ENCODE measurements at places on chromosomes 4 and X.
A peak's percentile ranks its signal among the peaks of the same experiment; 100 is the strongest.

- DNase-seq, result no peak
Measured at GRCh38 chrX:154024271-154024670, 4.6 kb upstream of the IRAK1 start.

GRCh38 chr4:146495269-146495668 is 26.5 kb downstream of the SLC10A7 start:
- DNase-seq, result peak; percentile 9

DNA sequence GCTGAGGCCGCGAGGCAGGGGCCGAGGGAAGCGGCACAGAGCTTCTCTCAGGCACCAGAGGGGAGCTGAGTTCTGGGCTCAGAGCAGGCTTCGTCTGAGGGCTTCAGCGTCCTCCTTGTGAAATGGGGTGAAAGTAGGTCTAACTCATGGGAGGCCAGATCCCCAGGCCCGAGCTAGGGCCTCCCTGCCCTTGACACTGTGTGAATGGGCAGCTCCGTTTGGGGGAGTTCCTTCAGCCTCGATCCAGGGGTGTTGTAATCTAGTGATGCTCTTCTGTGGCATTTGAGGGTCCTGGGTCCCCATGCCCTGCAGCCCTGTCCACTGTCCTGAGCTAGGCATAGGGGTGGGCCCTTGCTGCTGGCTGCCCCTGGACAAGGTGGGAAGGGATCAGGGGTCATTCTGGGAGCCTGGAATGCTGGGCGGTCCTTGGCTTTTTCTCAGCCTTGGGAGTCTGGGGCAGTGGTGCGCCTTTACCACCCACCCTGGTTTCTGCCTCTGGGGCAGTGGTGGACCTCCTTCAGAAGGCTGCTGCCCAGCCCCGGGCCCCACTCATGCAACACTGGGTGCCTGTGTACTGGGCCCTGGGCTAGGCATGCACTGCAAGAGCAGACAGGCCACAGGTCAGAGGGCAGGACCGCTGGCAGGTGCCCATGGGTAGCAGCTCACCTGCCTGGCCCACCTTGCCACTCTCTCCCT is 4.1 kb downstream of the SH3BP2 start:
- DNase-seq, result no peak

DNA sequence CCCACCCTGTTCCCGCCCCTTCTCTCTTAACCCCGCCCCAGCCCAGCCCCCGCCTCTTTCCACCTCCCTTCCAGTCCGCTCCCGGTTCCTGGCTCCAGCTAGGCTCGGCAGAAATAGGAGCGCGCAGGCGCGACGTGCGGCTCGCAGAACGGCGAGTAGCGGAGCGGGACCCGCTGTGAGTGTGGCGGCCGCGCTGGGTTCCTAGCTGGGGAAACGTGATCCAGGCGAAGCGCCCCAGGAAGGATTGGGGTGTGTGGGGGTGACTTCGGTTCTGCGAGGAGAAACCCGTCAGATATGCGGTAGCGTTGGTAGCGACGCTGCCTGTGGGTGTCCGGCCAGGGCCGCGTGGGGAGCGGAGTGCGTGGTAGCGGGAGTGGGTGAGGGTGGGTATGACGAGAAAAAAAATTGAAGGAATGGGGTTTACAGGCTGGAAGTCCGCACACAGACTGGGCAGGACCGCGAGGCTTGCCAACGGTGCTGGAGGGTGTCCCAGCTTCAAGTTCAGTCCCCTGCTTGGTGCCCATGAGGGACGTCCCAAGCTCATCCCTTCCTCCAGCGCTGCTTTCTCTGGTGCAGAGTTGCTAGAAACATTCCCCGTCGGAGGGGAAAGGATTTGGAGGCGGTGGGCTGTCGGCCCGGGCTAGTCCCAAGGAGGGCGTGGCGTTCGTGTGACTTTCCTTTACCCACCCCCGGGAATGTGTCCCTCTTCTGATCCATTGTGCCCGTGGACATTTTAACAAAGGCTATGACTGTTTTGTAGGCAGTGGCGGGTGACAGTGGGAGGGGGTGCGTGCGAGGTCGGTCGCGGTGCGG is at the start of gene PRRG1:
TSS of gene PRRG1 (plus strand) at position 144 of the 813 bp plus-strand sequence. CDS start 56,886 bp downstream, outside the sequence.
- peak; percentile 85 for DNase-seq

DNA sequence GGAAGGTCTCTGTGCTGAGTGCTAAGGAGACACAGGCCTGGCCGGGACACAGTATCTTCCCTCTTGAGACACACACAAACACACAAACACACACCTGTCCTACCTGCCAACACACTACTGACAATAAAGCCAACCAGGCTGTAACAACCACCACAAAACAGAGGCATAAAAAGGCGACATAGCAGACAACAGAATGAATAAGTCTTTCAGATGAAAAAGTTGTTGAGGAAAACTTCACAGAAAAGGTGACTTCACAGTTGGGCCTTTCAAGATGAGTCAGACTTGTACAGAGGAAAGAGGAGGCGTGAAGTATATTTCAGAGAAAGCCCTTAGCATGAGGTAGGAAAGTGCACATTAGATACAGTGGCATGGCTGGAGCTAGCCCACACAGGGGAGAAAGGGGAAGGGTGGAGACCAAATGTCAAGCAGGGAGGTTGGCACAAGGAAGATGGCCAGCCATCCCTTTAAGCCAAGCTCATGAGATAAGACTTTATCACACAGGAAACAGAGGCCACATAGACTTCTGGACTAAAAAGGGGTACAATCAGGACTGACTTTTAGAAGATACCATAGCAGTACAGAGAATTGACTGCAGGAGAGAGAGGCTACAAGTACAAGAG is 54.0 kb downstream of the SLC9A7 start:
- no peak for DNase-seq

DNA sequence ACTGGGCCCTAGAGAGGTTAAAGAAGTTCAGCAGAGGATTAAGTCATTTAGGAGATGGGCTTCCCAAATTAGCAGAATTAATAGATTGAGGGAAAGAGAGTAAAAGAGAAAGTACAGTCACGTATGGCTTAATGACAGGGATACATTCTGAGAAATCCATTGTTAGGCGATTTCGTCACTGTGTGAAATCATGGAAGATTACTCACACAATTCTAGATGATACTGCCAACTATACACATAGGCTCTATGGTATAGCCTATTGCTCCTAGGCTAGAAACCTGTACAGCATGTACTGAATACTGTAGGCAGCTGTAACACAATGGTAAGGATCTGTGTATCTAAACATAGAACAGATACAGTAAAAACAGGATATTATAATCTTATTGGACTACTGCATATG is 180.6 kb downstream of the RNF150 start:
- peak; percentile 79 for DNase-seq

DNA sequence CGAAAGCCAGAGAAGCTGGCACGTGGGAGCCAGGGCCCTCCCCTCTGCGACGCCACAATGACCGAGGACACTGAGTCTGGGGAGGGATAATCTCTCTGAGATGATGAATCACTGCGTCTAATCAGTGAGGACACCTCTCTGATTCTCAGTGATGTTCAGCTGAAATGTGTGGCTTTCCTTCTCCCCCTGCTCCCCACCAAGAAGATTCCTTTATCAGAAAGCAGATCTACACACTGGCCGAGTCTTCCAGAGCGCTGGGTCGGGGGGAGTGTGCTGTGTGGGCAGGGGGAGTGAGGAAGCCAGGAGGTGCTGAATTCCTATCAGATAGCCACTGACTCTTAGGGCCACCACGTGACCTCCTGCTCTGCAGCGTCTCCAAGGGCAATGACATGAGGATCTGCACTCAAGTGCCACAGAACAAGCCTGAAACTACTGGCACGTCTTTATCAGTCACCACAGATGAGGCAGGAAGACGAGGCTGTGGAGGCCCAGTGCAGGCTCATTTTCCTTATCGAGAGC is 89.2 kb downstream of the GATB start:
- DNase-seq, result no peak

DNA sequence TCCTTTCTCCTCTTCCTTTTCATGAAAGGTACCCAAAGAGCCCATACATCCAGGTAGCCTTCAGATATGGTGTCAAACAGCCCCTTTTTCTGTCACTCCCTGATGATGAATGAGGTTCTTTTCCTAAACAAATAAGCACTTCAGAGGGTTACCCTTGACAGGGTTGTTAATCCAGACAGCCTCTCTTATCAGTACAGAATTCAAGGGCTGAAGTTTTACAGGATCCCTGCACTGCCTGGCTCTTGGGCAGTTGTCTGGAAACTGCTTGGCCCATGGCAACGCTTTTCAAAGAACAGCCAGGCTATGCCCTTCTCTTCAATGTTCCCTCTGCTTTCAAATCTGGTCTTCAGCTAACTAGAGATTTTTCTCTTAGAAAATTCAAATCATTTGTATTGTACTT is 352.6 kb upstream of the FAM241A start:
- DNase-seq, result no peak

- no peak for DNase-seq
Measured at GRCh38 chr4:67892905-67893304, 9.1 kb upstream of the TMPRSS11D start.

- DNase-seq, result peak; percentile 49
Measured at GRCh38 chr4:122329876-122330565, 48.8 kb upstream of the ADAD1 start.

GRCh38 chr4:105543346-105543745 is 9.1 kb upstream of the ARHGEF38 start:
- DNase-seq, result no peak

GRCh38 chrX:13898603-13899002 is 81.7 kb upstream of the GPM6B start:
- DNase-seq, result no peak

- DNase-seq, result no peak
Measured at GRCh38 chrX:18962329-18962728, 21.6 kb downstream of the PHKA2 start.

All from fibroblast of skin of abdomen (primary cell).